ENCODE measurements at places on chromosomes 3 and 15. TPM values are rescaled to one million over a fixed set of nuclear protein-coding genes. Genes with fewer than 3 reads are reported as not detected.

UBA5 gene
- 24.7 TPM for total RNA-seq

CSTA gene
- total RNA-seq = 1.2 TPM

SMAD6 gene
- total RNA-seq = 18.4 TPM

CHL1 gene
- not detected for total RNA-seq

PGBD4 gene
- total RNA-seq = 1.5 TPM

ROBO2 gene
- total RNA-seq = not detected

PCYT1A gene
- 32.9 TPM for total RNA-seq

C3orf22 gene
- not detected for total RNA-seq

PLOD2 gene
- total RNA-seq = 114 TPM

LRRC31 gene
- not detected for total RNA-seq

SCN5A gene
- 1.3 TPM for total RNA-seq

ZIC1 gene
- 0.07 TPM for total RNA-seq

FANCD2 gene
- total RNA-seq = 20.9 TPM

SUMF1 gene
- 21.2 TPM for total RNA-seq

NEK11 gene
- total RNA-seq = 4.2 TPM

ZNF280D gene
- 14.7 TPM for total RNA-seq

SLC22A13 gene
- not detected for total RNA-seq

KIF7 gene
- 4.9 TPM for total RNA-seq

TMCO5A gene
- not detected for total RNA-seq

GRK7 gene
- total RNA-seq = not detected

RGMA gene
- total RNA-seq = 0.39 TPM

RAD51 gene
- 20.8 TPM for total RNA-seq

LRRC3B gene
- total RNA-seq = not detected

ANKUB1 gene
- total RNA-seq = not detected

SLC9C1 gene
- not detected for total RNA-seq

LTK gene
- total RNA-seq = 0.06 TPM

ARNT2 gene
- total RNA-seq = 20.6 TPM

MTHFS gene
- 85.0 TPM for total RNA-seq

SLC35G2 gene
- total RNA-seq = 21.9 TPM

NR1D2 gene
- total RNA-seq = 7.3 TPM

HIGD2B gene
- not detected for total RNA-seq

MESP1 gene
- total RNA-seq = 7.2 TPM

ISL2 gene
- 3.9 TPM for total RNA-seq

PIERCE2 gene
- total RNA-seq = 4.1 TPM

SH3GL3 gene
- total RNA-seq = 0.68 TPM

ACTRT3 gene
- 3.2 TPM for total RNA-seq

KCTD6 gene
- total RNA-seq = 9.9 TPM

SNX1 gene
- 81.6 TPM for total RNA-seq

ENTPD3 gene
- total RNA-seq = not detected

PPP1R14D gene
- 0.28 TPM for total RNA-seq

DAPK2 gene
- 2.3 TPM for total RNA-seq

TTLL3 gene
- 6.4 TPM for total RNA-seq

EPHB1 gene
- total RNA-seq = not detected

SEMA3B gene
- total RNA-seq = 7.1 TPM

CCDC33 gene
- 7.6 TPM for total RNA-seq

CACNA1D gene
- 0.98 TPM for total RNA-seq

MAP2K5 gene
- total RNA-seq = 7.7 TPM

CHRNA3 gene
- total RNA-seq = 0.29 TPM

CDHR4 gene
- total RNA-seq = 0.30 TPM

ACTC1 gene
- 0.52 TPM for total RNA-seq

SLC12A8 gene
- total RNA-seq = 1.3 TPM

PARP6 gene
- total RNA-seq = 53.4 TPM

SKOR1 gene
- total RNA-seq = 0.03 TPM

LRRC58 gene
- total RNA-seq = 15.9 TPM

ADGRG7 gene
- not detected for total RNA-seq

CCDC9B gene
- total RNA-seq = 18.3 TPM

PTPN9 gene
- 47.4 TPM for total RNA-seq

CRYGS gene
- total RNA-seq = 0.57 TPM

Data from A549 treated with DMSO at 1 μM for 4 hours (cell line).